ENCODE measurements at places on chromosomes 1 and 21.

- no peak for DNase-seq
These were observed 18.7 kb downstream of the PSMB4 start for GRCh38 chr1:151418081-151418480.

GRCh38 chr1:14334336-14335176 is 263.9 kb upstream of the KAZN start:
- no peak for DNase-seq

GRCh38 chr1:55051621-55052020 is 12.3 kb downstream of the PCSK9 start:
- no peak for DNase-seq

- no peak for DNase-seq
These were observed 50.7 kb upstream of the H6PD start for GRCh38 chr1:9183898-9184297.

DNA sequence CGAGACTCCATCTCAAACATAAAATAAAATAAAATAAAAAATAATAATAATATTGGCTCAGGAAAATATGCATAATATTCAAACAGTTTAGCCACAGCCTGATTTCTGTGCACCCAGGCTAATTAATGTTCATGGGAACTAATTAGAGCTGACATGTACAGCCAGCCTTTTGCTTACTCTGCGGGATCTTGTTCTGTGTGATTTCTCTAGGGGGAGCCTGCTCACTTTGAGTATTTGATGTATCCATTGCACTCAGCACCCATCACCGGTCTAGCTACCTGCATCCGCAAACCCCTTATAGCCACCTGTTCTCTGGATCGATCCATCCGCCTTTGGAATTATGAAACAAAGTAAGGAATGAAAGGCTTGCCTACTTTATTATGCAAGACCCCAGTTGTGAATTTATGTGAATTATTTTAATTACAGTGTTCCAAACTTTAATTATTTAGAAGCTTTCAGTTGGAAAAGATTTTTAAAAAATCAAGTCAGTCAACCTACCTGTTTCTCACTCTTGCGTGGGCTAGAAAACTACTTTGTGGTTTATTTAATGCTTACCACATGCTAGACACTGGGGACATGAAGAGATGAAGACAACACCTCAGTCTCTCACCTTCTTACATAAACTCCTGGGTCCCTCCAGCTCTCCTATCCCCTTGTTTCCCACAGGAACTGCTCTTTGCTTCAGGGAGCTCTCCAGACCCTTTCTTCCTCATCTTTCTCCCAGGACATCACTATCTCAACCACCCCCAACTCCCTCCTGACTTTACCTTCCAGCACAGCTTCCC is 25.4 kb downstream of the CFAP57 start:
- DNase-seq: no peak

- no peak for DNase-seq
These were observed 95.0 kb downstream of the TEX35 start for GRCh38 chr1:178607718-178608408.

GRCh38 chr1:41790351-41790750 is 128.4 kb downstream of the HIVEP3 start:
- DNase-seq: no peak

- no peak for DNase-seq
These were observed 22.4 kb downstream of the CFHR4 start for GRCh38 chr1:196910215-196910614.

DNA sequence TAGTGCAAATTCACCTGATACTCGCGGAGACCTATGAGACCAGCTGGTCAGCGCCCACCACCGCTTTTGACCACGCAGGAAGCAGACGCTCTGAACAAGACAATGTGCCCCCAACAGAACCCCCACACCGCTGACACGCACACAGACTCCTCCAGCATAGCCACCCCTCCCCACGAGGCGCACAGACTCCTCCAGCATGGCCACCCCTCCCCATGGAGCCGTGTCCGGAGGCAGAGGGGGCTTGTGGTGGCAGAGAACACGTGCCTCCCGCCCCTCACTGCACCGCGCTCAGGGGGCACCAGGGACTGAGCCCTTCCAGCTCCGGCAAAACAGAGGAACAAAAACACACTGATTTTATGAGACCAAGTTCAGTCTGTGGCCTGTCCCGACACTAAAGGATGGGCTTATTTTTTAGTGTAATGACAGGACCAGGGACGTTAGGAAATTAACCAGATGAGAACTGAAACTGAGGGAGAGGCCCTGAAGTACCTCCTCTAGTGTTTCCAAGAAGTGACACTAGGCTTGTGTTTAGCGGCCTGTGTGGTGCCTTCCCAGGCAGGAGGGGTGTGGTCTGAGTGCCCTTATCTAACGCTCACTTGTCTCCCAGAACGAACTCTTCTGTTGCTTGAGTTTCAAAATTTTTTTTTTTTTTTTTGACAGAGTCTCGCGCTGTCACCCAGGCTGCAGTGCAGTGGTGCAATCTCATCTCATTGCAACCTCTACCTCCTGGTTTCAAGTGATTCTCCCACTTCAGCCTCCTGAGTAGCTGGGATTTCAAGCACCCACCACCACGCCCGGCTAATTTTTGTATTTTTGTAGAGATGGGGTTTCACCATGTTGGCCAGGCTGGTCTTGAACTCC is 10.0 kb upstream of the AGPAT3 start:
- DNase-seq: no peak

- DNase-seq: no peak
These were observed 11.0 kb upstream of the TNFRSF8 start for GRCh38 chr1:12052008-12052573.

- DNase-seq: no peak
These were observed 32.1 kb downstream of the IL12RB2 start for GRCh38 chr1:67339623-67340343.

DNA sequence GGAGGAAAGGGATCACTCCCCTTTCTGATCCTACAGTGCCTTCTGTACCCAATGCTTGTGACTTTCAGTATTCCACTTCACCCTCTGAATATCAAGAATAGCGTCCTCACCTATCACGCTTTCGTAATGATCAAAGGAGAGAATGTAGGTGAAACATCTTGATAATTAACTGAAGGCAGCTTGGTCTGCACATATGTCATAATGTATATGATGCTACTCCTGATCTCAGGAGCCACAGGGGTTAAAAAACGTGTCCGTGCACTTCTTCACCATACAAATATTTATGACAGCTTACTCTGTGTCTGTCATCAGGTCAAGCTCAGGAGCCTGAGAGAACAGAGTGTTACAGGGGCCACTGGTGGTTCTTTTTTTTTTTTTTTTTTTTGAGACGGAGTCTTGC is 1.2 kb upstream of the PIK3C2B start:
- DNase-seq: no peak

DNA sequence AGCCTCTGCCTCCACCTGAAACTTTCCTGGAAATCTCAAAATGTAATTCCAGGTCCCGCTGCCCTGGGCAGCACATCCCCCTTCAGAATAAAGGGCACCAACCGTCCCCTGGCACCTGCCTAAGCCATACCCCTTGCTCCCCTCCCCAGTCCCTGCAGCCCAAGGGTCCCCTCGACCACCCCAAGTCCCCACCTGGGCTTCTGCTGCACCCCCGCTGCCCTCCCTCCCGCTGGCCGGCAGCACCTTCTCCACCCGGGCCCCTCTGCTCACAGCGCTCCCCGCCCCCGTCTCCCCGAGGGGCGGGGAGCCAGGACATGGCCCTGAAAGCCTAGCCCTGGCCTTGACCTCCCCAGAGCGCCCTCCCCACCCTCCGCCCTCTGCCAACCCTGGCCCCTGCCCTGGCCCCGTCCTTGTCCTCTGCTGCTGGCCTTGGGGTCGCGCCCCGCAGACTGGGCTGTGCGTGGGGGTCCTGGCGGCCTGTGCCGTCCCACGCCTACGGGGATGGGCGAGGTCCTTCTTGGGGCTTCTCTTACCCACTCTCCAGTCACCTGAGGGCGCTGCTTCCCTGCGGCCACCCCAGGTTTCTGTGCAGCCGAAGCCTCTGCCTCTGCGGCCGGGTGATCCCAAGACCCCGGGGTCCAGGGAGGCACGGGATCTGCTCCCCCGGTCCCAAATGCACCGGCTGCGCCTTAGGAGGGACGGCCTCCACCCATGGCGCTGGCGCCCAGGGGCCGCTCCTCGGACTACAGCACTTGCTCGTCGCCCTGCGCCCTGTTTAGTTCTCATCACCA is 41.7 kb downstream of the WDR4 start:
- no peak for DNase-seq

DNA sequence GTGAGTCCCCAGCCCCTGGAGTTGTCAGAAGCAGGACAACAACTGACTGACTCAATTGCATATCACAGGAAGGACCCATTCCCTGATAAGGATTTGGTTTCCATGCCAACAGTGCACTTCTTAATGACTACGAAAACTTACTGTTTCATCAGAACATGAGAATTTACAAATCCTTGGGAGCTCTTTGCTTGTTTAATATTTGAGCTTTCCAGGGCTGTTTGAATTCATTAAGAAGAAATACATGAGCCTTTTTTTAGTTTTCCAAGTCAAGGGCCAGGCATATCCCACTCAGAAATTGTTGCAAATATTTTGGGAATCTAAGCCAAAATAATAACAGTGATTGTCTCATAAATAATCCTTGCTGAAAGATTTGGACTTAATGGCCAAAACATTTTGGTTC is 27.2 kb upstream of the COL24A1 start:
- DNase-seq: no peak

- DNase-seq: no peak
These were observed 160.5 kb downstream of the TBX15 start for GRCh38 chr1:118827636-118828035.
